CD4-positive, CD25-positive, alpha-beta regulatory T cell (primary cell): ENCODE measurements at places on chromosomes 11 and 22. TPM values are rescaled to one million over a fixed set of nuclear protein-coding genes. Genes with fewer than 3 reads are reported as not detected.

DNA sequence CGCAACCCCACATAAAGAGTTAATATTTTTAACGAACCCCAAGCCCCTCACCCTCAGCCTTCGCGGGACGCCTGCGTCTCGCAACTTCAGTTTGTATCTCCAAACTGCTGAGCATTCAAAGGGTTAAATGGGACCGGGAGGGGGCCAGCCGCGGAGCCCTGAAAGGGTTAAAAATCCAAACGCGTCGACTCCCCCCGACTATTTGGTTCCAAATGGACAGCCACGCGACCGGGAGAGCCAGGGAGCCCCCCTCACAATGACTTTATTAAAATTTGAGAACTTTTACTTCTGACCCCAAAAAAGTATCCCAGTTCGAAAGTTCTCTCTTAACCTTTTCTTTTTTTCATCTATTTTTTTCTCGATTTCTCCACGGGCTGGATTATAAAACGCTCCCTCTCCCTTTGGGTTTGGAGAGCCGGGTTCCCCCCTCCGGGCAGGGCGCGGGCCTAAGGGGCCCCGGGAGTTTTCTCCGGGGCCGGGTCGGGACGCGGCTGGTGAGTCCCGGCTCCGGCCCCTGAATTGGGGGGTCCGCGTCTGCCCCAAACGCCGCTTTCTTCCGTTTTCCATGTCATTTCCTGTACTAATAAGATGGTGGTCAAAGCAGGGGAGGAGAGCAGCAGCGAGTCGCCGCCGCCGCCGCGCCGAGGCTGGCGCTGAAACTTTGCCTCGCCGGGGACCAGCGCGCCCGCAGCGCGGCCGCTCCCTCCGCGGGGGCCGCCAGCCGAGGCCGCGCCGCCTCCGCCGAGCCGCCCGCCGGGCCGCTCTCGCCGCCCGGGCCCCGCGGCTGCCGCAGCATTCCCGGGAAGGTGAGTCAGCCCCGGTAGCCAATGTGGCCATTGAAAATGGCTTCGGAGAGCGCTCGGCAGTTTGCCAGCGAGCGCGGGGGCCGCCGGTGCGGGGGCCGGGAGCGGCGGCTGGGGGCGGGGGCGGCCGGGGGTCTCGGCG, at the start of gene PRDM11:
TSS of gene PRDM11 (plus strand) at position 568 of the 945 bp plus-strand sequence. CDS start 35,128 bp downstream, outside the sequence.
- peak within 1 kb of the TSS; percentile 81 for H3K4me3 ChIP-seq
- DNase-seq, result no peak
- H3K4me1 ChIP-seq, result peaks cover 15% of the 10 kb centered on the region

- no peaks in the 10 kb centered on the region for H3K27me3 ChIP-seq
- H3K4me1 ChIP-seq, result no peaks in the 10 kb centered on the region
- no peak for DNase-seq
- no peak overlapping the region for H3K4me3 ChIP-seq
- no peaks in the 10 kb centered on the region for H3K36me3 ChIP-seq
- no peak overlapping the region for H3K27ac ChIP-seq
These were observed 57.5 kb upstream of the PLET1 start for GRCh38 chr11:112318184-112318591.

SLC25A1 gene
- total RNA-seq, result 27.6 TPM

RAB39A gene
- not detected for total RNA-seq
